ENCODE measurements at places on chromosomes 11 and 22. TPM values are rescaled to one million over a fixed set of nuclear protein-coding genes. Genes with fewer than 3 reads are reported as not detected.
A peak's percentile ranks its signal among the peaks of the same experiment; 100 is the strongest.

OR51E2 gene
- not detected for total RNA-seq

OR51I1 gene
- total RNA-seq = not detected

CRYBB2 gene
- not detected for total RNA-seq

TIMM8B gene
- total RNA-seq = 86.3 TPM

PAX6 gene
- total RNA-seq = not detected

PTGDR2 gene
- total RNA-seq = 0.07 TPM

OR5A1 gene
- not detected for total RNA-seq

C11orf86 gene
- not detected for total RNA-seq

TSGA10IP gene
- 3.1 TPM for total RNA-seq

DNA sequence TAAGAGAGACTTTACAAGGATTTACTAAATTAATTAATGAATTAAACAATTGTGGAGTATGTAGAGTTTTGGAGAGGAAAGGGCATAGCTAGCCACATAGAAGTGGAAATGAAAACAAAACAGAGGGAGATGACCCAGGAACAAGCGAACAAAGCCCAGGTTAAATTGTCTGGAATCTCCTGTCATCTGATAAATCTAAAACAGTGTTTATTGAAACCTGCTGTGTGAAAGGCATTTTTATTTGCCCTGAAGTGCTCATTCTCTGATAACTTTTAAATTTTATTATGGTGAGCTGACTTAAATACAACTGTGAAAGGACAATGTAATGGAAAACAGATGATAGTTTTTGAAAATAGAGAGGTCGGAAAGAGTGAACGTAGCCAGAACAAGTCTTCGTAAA lies 682.8 kb upstream of the KIRREL3 start:
- no peak for DNase-seq

DNA sequence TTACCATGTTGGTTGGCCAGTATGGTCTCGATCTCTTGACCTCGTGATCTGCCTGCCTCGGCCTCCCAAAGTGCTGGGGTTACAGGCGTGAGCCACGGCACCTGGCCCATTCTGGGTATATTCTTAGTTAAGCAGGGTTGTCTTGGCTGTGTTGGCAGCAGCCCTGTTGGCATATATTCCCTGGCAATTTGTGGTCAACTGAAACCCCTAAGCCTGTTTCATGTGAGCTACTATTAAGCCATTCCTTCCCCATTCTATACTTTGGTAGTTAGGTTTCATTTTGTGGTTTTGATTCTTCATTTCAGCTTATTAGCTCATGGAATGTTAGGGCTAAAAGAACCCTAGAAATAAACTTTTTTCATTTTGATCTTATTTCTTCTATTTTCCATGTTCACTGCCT lies 22.2 kb upstream of the IL18BP start:
- DNase-seq = no peak

DNA sequence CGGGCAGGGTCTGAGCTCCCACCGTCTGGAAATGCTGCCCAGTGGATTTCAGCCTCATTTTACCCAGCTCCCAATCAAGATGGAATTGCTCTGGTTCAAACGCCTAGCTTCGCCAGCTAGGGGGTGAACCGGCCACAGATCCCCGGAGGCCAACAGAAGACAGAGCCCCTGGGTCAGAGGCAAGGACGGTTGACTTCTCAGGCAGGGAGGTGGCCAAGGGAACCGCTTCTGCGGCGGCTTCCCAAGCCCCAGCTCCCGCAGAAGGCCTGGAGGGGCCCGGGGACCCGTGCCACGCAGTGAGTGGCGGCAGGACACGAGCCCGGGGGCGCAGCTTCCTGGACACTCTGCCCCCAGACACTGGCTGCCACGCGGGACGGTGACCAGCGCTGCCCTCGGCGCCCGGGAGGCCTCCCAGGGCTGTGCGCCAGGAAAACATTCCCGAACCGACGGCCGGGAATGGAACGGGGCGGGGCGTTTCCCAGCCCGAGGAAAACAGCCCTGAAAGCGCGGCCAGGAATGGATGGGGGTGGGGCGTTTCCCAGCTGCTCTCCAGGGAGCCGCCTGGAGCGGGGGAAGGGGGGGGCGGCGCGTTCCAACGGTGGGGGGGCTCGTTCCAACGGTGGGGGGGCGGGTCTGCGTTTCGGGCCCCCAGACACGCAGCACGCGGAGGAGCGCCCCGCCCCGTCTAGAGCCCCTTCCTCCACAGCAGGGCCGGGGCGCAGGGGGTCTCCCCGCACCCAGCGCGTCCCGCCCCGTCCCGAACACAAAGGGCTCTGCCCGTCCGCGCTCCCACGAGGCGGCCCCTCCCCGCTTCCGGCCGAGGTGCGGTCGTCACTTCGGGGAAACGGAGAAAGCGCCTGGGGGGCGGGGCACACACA lies 13.5 kb upstream of the B4GALNT4 start:
- peak; percentile 88 for DNase-seq

DNA sequence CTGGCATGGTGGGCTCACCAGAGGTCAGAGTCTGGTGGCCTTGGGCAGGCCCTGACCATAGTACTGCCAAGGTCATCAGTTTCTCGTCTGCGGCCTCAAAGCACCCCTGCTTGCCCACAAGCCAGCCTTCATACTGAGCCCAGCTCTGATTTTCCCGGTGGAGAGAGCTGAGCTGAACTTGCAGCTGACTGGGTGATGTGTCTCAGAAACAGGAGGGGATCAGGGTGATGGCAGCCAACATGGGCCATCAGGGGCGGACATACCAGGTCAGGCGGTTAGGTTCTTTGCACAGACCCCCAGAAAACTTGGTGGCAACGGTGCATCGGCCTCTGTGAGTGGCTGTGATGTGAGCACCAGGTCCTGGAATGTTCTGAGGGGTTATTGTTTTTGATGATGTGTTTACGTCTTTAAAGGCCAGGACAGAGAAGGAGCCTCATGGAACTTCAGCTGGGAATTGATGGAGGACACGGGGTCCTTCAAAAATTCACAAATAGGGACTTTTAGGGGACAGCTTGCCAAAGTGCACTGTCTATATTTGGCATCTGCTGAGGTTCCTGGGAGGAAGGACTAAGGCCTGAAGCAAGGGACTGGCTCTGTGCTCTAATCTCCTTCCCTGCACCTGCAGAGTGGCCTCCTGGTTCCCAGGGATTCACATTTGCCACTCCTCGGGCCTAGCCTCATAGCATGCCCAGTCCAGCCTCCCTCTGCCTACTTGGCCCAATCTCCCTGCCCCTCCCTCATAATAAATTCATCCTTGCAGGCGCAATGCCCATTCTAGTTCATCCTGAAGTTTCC lies 131.2 kb downstream of the OSBP2 start:
- no peak for DNase-seq

- DNase-seq = no peak
Measured at GRCh38 chr22:35863432-35863831, 145.8 kb downstream of the APOL5 start.

DNA sequence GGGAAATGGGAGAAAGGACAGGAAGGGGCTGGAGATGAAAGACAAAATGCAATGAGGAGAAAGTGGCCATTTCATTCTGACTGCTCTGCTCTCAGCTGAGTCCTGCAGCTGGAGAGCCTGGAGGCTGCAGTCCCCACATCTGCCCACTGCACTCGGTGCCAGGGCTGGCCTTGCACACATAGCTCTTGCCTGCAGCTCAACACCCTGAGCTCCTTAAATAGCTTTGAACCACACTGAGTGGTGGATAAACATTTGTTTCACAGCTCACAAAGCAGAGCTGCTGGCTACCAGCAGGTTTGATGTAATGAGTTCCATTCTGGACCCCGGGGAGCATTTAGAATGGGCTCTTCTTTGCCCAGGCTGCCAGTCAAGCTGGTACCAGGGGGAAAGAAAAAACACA lies 426.1 kb upstream of the CADM1 start:
- DNase-seq = no peak

GRCh38 chr11:85903406-85903805 lies 48.2 kb downstream of the CCDC83 start:
- DNase-seq = no peak

DNA sequence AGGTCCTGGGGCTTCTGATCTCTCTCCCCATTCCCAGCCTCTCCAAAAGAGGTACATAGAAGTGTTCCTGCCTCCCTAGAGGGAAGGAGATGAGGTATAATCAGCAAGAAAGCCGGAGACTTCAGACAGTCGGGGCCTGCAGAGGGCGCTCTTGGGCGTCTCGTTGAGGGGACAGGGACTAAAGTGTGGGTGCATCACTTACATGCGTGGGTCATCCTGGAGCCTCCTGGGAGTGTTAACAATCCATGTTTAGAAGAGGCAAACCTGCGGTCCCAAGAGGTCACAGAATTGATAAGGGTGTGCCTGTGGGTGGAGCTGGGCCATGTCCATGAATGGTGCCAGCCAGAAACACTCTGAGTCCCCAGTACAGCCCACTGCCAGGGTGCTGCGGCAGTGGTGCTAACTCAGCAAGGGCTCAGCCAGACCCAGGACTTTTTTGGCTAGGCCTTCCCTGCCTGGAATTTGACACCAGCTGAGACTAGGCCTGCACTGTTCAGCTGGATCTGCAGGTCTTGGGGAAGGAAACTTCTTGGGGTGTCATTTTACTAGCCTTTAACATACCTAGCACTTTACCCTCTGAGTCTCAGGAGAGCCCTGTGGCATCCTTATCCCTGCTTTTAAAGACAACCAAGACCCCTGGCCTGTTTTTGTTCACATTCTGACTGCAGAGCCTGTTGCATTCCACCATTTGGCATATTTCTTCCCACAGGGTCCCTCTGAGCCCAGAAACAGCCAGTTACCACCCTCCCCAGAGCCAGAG lies 5.5 kb downstream of the YDJC start:
- peak; percentile 72 for DNase-seq

DNA sequence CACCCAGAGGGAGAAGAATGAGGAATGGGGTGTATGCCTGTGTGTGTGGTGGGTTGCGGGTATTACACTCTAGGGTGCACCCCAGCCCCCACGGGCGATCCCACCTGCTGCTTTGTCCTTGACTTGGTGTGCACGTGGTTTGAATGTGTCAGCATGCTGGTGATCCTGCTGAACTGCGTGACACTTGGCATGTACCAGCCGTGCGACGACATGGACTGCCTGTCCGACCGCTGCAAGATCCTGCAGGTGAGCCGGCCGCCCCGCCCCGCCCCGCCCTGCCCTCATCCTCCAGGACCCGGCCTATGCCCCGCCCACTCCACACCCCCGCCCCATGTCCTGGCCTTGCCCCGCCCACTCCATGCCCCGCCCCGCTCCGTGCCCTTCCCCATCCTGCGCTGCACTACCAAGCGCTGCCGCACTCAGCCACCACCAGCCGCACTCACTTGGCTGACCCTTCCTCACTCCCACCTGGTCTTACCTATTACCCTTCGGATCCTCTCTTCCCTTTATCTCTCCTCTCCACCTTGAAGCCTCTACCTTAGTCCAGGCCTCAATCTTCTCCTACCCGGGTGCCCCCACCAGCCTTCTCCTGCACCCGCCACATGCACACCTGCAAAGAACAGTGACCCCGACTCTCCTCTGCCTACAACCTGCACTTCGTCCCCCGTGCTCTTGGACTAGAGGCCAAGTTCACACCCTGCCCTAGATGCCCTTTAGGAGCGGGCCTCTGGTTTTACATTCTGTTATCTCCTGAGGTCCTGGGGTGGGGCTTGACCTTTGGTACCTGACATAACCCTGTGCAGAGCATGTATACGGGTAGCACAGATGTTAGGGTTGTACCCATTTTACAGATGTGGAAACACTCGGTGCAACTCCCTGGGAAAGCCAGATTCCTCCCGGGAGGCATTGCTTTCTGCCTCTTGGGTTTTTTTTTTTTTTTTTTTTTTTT lies 27.7 kb downstream of the CACNA1I start:
- DNase-seq = peak; percentile 95

GRCh38 chr11:33900159-33900840 lies 8.4 kb upstream of the LMO2 start:
- DNase-seq = no peak

GRCh38 chr11:111423250-111423615 lies 44.2 kb upstream of the POU2AF1 start:
- DNase-seq = no peak

DNA sequence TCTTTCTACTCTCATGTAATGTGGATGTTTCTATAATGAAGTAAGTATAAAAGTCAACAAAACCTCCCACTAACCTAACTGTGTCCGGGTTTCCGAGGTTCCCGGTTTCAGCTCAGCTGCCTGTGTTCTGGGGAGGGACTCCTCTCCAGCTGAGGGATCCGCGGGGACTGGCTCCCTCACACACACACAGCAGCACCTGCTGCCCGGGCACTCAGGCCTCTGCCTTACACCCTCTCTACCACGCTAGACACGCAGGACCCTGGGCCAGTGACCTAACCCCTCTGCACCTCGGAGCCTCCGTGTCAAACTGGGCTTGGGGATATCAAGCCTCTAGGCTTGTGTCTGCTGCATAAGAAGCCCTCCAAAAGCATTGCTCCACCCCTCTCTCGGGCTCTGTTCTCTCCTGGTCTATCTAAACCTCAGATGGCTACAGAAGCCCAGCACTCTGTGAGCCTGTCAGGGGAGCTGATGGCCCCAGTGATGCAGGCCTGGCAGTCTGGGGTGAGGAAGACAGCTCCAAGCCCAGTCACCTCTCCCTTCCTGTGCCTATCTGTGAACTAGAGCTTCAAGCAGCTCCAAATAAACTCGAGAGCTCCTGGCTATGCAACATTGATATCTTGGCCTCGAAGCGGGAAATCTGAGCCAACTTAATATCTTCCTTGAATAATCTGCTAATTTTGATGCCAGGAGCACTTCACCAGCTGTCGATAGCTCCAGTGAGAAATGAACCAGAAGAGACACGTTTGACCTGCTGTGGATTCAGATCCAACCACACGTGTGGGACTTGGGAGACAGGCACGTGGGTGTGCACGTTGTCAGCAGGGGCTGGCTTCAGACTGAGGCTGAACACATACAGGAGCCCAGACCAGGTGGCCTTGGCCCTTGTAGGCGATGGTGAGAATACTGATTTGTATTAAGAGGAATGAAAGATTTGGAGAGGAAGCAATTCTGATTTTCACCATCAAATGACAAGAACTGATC lies 232.7 kb upstream of the B3GAT1 start:
- DNase-seq = no peak

- no peak for DNase-seq
Measured at GRCh38 chr11:93840180-93840579, 10.2 kb downstream of the VSTM5 start.

GRCh38 chr11:83303316-83303715 lies 17.1 kb upstream of the CCDC90B start:
- DNase-seq = no peak

- peak; percentile 73 for DNase-seq
Measured at GRCh38 chr11:102794382-102794781, 3.6 kb downstream of the MMP1 start.

- DNase-seq = no peak
Measured at GRCh38 chr11:108662700-108663099, 2.2 kb upstream of the DDX10 start.

DNA sequence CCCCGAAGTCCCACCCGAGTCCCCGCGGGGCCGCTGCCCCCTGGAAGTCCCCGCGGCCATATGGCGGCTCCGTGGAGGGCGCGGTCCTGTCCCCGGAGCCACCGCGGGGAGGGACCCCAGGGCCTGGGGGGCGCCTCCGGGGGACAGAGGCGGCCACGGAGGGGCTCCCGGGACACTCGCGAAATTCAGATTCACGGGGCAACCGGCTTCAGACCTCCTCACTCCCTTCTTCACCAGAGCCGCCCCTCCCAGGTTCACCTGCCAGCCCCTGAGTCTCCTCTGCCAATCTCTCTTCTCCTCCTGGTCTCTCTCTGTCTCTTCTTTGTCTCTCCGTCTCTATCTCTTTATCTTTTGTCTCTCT lies 28.2 kb upstream of the TOLLIP start:
- DNase-seq = no peak
